ENCODE measurements at places on chromosomes 2 and 18.
A peak's percentile ranks its signal among the peaks of the same experiment; 100 is the strongest.

GRCh38 chr2:217756375-217757107 is 246.3 kb downstream of the TNS1 start:
- DNase-seq, result peak; percentile 14

- DNase-seq, result no peak
These were observed 174.0 kb downstream of the ASB1 start for GRCh38 chr2:238600506-238601432.

GRCh38 chr2:200810998-200811332 is 745 bp upstream of the BZW1 start:
- DNase-seq, result no peak

GRCh38 chr2:925309-925708 is 25.3 kb upstream of the SNTG2 start:
- DNase-seq, result no peak

DNA sequence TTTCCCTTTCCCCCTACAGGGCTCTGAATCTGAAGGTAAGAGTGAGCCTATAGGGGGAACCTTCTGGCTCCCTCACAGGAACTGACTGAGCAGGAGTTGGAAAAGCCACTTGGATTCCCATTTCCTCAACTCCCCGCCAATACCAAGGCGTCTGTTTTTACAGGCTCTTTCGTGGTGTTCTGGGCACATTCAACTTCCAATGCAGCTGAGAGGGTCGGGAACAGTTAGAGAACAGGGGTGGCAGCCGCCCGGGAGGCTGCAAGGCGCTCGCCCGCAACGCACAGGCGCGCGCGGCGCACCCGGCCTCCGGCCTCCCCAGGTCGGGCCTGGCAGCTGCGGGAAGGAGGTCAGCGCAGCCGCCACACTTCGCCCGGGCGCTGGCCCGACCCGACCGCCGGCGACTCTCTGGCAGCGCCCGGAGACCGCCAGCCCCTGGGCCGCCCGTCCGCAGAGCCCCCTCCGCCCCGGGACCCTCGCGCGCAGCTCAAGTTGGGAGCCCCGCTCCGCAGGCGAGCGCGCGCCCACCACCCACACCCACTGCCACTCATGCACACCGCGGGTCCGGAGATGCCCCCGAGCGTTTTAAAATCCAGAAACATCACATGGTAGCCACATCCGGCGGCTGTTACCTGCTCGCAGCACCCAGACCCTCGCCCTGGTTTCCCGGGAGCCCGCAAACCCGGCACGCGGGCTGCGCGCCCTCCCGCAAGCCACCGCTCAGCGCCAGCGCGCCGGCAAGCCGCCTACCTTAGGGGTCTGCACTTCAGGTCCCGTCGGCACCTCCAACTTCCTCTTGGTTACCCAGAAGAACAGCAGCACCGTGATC is 816 bp downstream of the GALNT14 start:
- no peak for DNase-seq

GRCh38 chr2:202690321-202690900 is 55.6 kb downstream of the FAM117B start:
- no peak for DNase-seq

DNA sequence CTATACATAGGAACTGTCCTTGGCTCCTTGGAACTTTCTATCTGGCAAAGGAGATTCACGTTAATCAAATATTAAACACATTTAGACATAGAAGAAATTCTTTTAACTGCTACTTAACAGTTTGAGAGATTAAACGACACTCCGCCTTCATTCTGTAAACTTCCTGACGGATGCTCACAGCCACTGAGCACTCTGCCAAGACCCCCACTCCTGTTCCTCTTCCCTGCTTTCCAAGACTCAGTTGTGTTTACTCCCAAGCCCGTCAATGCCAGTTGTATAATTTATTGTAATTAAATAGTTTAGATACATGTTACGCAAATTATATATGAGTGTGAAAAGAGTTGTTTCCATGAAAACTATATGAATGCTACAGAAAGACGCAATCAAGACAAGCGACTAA is 321.4 kb upstream of the EPHA4 start:
- DNase-seq, result no peak

- no peak for DNase-seq
These were observed 84.3 kb downstream of the NEB start for GRCh38 chr2:151649966-151650365.

DNA sequence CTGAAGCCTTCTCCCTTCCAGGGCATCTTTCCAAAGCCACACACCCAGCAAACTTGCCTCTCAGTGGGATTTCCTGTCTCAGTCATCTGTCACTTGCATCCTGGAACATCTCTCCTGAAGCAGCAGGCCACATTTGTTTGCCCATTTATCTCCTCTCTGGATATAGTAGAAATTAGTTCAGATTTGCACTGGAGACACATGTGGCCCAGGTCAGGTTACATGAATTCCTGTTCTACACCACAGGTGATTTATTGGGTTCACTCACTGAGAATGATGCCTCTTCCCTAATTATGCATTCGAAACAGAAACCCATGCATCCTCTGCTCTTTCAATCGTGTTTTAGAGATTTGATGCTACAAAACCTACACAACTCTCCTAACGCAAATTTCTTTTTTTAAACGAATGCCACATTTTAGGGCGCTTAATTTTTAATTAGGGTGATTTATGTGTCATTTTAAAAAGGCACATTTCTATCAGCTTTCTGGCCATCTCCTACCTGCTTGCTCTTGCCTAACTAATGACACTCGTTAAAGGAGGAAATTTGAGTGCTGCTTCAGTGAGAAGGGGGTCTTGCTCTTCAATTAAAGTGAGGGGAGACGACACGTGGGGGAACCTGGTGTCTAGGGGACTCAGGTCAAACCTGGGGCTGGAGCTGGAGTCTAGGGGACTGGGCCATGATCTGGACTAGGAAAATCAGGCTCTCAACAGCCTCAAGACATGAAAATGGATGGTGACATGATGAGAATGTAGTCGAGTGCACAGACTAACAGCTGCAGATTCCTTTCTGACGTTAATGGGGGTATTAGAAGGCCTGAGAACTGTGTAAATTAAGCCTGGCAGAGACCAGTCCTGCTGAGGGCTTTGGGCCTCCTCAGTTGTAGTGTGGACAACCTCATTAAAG is 221.4 kb downstream of the CLIP4 start:
- DNase-seq, result peak; percentile 94

GRCh38 chr18:8423051-8423557 is 186.1 kb upstream of the RAB12 start:
- DNase-seq, result peak; percentile 15

DNA sequence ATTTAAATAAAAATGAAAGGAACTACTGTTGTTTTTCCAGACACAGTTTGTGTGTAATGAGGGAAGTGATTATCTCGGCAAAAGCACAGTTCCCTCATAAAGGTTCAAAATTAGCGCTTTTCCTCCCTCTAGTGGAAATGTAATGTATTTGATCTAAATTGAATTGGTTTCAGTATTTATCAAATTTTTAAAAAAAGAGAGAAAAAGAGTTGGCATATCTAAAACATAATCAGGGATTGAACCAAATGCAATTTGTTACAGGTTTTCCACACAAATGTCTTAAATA is 37.5 kb downstream of the CMPK2 start:
- peak; percentile 72 for DNase-seq

- no peak for DNase-seq
These were observed 812.8 kb downstream of the LRP1B start for GRCh38 chr2:141317986-141318385.

- no peak for DNase-seq
These were observed 14.8 kb downstream of the PLEKHM3 start for GRCh38 chr2:208010506-208010905.

DNA sequence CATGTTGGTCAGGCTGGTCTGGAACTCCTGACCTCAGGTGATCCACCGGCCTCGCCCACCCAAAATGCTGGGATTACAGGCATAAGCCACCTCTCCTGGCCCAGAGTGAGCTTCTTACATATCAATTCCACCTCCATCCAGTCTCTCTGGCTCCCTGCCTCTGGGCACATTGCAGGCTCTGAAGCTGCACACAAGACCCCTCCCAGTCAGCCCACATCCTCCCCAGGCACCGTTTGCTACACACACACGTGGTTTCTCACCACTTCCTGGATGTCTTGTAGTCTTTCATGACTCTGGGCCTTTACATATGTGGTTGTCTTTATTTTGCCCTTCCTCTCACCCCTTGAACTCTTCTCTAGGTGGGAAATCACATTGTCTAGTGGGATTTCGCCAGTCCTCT is 64.0 kb upstream of the CABLES1 start:
- DNase-seq, result no peak

- DNase-seq, result no peak
These were observed 179.6 kb downstream of the VAPA start for GRCh38 chr18:10093445-10093844.

- DNase-seq, result peak; percentile 52
These were observed 98.9 kb upstream of the GLS start for GRCh38 chr2:190781604-190782198.

DNA sequence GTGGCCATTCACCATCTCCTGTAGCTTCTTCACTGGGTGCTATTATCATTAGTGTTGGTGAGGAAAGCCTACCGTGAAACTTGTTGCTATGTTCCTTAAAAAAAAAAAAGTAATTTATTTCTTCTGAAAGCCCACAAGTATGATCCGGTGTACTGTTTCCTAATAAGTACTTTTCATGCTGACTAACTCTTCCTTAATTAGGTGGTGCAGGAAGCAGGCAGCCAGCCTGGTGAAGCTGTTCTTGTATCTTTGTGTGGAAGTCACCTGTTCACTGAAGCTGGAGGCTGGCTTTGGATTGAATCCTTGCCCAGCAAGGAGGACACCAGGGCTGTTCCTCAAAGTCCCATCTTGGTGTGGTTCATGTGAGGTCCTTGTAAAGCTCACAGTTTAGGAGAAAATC is 321.7 kb upstream of the THSD7B start:
- no peak for DNase-seq

GRCh38 chr2:206639636-206640035 is 2.7 kb upstream of the FAM237A start:
- DNase-seq, result no peak

GRCh38 chr2:40421631-40422297 is 30.1 kb downstream of the SLC8A1 start:
- no peak for DNase-seq

DNA sequence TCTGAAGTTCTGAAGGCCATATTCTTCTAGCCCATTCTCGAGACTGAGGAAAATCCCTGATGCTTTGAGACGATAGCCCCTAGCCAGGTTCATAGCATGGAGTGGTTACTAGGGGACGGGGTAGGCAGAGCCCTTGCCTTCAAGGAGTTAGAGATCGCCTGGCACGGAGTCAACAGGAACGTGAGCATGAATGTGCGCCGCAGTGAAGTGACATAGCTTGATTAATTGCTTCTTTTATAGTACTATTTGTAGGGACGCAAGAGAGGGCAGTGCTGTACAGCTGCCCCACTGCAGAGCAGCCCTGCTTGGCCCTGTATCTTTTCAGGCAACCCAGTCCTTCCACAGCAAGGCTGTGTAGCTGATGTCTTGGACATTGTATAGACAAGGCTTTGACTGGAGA is 26.2 kb downstream of the HRH4 start:
- DNase-seq, result no peak

GRCh38 chr2:102266204-102266603 is 45.2 kb upstream of the IL1RL1 start:
- DNase-seq, result no peak

- no peak for DNase-seq
These were observed 803.3 kb upstream of the CELF4 start for GRCh38 chr18:38368886-38369285.

- peak; percentile 36 for DNase-seq
These were observed 822 bp downstream of the PSMG2 start for GRCh38 chr18:12703664-12704063.

- DNase-seq, result peak; percentile 84
These were observed 322.4 kb downstream of the PTPRM start for GRCh38 chr18:7889515-7889914.

DNA sequence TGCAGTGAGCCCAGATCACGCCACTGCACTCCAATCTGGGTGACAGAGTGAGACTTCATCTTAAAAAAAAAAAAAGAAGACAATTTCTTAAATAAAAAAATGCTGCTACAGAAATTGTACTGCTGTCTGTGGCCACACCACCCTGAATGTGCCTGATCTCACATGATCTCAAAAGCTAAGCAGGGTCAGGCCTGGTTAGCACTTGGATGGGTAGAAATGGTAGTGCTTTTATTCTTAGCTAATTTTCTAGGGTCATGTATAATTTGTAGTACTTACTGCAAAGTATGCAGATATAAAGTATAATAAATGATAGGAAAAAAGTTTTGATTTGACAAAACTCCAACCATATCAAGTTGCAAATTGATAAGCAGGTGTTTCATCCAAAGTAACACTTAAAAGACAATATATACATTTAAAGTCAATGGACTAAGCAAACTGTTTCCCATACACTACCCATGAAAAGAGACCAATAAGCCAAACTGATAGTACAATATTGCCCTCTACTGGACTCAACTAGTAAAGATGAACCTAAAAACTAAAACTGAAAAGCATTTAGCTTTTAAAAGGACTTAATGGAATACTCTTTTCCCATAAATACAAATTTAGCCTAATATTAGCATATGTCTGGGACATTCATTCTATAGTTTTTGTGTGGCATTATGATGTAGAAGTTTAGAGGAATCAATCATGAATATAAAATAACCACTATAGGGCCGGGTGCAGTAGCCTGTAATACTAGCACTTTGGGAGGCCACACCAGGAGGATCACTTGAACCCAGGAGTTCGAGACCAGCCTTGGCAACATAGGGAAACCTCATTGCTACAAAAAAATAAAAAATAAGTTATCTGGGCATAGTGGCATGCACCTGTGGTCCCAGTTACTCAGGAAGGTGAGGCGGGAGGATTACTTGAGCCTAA is 18.6 kb upstream of the PEX13 start:
- peak; percentile 72 for DNase-seq

GRCh38 chr2:2325516-2325915 is 5.6 kb downstream of the MYT1L start:
- DNase-seq, result peak; percentile 49

DNA sequence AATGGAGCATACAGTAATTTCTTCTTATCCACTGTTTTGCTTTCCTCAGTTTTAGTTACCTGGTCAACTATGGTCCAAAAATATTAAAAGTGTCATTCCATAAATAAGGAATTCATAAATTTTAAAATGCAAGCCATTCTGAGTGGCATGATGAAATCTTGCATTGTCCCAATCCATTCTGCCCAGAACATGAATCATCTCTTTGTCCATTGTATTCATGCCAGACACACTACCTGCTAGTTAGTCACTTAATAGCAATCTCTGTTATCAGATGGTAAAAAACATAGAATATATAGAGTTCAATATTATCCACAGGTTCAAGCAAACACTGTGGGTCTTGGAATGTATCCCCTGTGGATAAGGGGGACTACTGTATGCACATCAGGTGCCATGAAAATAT is 872.2 kb upstream of the NXPH2 start:
- no peak for DNase-seq

- DNase-seq, result peak; percentile 93
These were observed 601.2 kb upstream of the ZNF804A start for GRCh38 chr2:183996825-183997793.

DNA sequence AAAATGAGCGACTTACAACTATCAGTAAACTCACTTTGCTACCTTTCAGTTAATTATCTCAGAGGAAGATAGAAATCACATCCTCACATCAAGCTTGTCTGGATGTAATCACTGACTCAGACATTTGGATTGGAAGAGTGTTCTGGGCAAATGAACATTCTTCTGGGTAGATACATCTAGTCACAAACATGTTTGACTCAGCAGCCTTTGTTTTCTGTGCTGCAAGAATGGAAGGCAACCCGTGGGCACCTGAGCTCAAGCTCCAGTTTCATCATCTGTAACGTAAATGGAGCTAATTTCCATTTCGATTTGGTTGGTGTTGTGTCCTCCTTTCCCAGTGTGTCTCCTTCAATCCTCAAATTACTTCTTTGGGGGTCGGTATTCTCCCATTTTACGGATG is 58.5 kb downstream of the ACAA2 start:
- no peak for DNase-seq
